DMS 273 treated with DMSO at 0.1 percent for 48 hours (cell line): ENCODE measurements at places on chromosomes 6 and 20.

GRCh38 chr6:155483858-155484257 lies 28.2 kb upstream of the NOX3 start:
- DNase-seq = no peak

GRCh38 chr6:143018955-143019354 lies 41.7 kb upstream of the AIG1 start:
- no peak for DNase-seq

DNA sequence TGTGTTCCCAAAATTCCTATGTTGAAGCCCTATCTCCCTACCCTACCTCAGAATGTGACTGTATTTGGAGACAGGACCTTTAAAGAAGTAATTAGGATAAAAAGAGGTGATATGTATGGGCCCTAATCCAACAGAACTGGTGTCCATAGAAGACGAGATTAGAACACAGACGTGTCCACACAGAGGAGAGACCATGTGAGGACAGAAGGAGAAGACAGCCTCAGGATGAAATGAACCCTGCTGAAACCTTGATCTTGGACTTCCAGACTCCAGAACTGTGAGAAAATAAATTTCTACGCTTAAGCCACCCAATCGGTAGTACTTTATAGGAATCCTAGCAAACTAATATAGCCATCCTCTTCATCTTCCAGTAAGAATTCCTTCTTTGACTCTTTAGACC lies 35.7 kb downstream of the TRAF3IP2 start:
- DNase-seq = no peak

- no peak for DNase-seq
Measured at GRCh38 chr20:40687384-40688128, 1.5 kb downstream of the MAFB start.

GRCh38 chr20:3563548-3564177 lies 92.8 kb downstream of the ATRN start:
- no peak for DNase-seq

DNA sequence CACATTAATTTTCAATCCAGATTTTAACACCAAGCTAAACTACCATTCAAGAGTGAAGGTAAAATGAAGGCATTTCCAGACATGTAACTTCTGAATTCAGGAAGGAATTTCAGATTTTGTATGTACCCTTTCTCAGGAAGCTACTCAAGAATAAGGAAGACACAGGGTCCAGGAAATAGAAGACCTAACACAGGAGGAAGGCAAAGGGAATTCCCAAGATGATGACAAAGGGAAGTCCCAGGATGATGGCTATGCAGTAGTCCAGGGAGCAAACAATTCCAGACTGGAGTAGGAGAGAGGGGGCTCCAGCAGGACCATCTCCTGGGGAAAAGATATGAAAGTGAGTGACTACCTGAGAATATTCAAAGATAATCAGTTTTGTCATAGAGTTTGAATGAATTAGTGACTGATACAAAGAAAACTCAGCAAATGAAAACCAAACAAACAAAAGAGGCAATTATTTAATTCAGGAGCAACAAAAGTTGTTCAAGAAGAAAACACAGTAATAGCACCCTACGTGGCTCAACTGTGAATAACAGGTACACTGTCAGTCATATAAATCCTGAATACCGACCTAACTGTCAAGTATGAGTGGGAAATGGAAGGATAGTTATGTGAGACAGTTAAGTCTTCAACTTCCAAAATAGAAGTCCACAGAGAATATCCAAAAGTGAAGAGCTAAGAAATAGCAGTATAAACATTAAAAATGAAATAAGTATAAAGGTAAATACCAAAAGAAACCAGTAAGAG lies 4.0 kb downstream of the RNF24 start:
- no peak for DNase-seq

DNA sequence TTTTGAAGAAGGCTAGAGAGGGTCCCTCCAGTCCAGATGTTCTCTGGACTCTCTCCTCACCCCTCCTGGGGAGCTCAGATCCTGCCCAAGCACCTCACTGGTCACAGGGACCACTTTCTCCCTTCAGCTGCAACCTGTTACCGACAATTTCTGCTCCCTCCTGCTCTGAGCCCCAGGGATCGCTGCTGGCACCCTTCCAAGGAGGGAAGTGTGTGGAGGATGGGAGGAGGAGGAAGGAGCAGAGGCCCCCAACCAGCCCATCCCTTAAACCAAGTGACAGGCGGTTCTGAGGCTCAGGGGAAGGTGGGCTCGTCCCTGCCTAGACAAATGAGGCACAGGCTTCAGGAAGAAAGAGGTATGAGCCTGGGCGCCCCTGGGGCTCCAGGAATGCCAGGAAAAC lies 13.9 kb downstream of the PMEPA1 start:
- DNase-seq = no peak

DNA sequence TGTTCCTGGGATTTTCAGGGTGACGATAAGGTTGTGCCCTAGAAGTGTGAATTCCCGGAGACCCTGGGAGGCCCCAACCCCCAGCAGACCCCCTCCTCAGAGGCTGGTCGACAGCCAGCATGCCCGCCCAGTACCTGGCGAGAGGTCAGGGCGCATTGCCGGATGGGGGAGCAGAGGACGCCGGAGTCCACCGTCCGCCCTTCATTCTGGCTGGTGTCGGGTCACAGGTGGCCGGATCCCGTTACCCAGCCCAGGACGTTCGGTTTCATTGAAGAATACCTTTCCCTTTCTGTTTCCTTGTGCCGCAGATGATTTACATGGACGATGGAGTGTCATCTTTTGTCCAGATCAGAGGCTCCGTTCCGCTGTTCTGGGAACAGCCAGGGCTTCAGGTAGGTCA lies 61.3 kb downstream of the SYNJ2 start:
- no peak for DNase-seq

DNA sequence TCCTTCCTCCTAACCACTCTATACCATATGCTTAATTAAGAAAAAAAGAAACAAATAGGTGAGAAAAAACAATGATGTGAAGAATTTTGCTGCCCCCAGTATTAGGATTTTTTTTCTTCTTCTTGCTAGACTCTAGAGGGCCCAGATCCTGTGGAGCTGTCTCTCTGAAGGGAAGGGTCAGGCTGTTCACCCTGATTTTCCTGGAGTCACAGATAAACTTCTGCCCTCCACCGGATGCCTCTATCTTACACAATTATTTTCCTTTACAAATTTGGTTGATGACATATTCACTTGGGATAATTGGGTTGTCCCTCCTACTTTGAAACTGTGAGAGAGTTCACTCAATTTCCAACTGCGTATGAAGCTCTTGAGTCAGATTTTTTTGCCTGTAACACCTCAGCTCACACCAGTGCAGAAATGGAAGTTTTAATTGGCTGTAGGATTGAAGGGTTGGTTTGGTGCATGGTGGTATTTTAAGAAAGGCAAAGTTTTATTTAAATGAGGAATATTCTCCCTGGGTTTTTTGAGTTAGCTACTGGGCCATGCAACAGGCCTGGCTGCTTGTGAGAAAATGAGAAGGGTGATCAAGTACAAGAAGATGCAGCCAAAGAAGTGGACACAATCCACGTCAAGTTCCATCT lies 73.7 kb upstream of the ESR1 start:
- DNase-seq = no peak

DNA sequence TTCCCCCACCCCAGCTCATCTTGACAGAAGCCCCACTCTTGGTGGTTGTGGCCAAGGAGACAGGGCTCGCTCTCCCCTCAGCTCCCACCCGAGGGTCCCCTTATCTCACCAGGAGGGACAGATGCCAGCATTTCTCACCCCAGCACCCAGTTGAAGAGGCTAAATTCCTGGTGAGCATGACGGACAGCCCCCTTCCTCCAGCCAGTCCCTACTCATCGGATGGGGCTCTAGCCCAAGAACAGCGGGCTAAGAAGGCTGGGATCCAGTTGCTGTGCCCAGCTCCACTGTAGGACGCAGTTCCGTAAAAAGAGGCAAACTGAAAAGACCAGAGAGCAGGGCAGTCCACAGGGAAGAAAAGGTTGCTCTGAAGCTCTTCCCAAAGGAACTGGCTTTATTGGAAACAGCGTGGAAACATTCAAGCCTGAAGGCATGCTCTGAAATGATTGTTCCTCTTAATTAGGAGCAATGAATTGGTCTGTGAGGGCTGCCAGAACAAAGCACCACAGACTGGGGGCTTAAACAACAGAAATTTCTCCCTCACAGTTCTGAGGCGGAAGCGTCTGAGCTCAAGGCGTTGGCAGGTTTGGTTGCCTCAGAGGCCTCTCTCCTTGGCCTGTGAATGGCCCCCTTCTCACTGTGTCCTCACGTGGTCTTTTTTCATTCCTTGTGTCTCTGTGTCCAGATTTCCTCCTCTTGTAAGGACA lies 17.9 kb upstream of the KIF25 start:
- DNase-seq = no peak

DNA sequence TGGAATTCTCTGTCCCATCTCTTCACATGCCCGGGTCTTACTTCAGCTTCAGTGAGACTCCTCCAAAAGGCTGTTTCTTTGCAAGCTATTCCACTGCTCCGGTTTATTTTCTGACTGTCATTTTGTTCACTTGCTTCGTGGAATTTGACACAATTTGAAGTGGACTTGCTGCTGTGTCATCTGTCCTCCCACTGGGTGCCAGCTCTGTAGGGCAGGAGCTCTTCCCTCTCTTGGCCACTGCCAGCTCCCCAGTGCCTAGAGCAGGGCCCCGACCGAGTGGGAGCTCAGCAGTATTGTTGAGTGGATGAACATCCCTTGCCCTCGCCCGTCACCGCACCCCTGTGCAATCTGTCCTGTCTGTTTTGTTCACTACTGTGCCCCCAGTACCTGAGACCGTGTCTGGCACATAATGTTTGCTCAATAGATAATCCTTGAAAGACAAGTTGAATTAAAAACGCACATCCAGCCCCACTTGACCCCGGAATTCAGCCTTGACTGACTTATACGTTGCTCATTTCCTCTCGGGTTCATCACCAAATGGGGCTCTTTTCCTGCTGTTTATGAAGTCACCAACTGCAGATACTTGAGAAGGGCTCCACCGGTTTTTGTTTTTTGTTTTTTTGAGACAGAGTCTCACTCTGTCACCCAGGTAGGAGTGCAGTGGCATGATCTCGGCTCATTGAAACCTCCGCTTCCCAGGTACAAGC lies 170.3 kb upstream of the KCNG1 start:
- DNase-seq = no peak

GRCh38 chr6:166716910-166717617 lies 90.0 kb upstream of the RPS6KA2 start:
- no peak for DNase-seq

DNA sequence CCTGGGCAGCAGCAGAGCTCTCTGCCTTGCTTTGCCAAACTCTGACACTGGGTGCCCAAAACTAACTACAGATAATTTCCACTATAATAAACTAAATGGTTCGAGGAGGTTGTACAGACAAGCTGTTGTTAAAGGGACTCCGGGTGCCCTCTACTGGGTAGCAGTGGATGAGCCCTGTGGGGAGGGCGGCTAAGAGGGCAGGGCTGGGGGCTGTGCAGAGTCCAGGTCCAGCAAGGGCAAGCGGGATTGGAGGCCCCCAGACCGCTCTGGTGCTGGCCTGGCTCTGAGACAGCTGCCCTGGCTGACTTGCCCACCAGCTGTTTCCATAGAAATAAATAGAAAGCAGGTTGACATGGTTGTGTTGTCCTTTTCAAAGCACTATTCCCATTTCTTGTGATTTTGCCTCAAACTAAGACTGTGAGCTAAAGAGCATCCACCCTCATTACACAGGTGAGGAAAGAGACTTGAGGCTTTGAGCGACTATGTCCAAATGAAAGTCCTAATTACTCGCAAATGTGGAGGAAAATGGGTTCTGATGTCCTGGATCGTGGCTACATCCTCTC lies 167.6 kb upstream of the CST7 start:
- DNase-seq = peak; percentile 61

- DNase-seq = no peak
Measured at GRCh38 chr6:71707059-71707458, 179.3 kb upstream of the RIMS1 start.

- DNase-seq = no peak
Measured at GRCh38 chr20:63774306-63774705, 34.7 kb downstream of the SLC2A4RG start.

DNA sequence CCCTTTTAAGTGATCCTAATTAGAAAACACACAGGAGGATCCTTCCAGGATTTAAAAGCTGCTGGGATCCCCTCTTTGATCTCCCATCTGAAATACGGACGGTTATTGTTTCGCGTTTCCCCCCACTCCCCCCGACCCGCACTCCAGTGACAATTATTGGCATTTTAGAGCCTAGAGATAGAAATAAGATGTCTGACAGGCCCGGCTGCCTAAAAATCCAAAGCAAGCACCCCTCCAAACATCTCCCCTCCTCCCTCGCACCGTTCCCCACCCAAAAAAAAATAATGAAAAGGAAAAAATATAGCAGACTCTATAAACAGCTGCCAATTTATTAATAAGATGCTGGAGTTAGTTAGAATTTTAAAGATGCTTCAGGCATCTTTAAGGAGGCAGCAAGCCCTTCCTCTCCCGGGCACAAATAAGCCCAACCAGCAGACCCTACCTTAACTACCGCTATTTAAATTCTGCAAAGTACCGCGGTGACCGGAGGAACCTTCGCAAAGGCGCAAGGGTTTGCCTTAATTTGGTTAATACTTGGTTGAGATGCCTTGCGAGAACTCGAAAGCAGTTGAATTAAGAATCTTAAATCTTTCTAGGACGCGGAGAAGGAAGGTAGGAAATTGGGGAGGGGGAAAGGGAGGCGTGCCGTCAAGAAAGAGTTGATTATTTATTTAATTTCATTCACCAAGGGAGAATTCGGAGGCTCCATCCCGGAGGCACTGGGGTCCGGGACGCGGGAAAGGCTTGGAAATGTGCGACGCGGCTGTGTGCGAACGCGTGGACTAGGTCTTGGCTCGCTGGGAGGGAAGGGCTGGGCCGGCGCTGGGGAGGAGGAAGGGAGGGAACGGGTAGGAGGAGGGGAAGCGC lies 1.5 kb upstream of the ISM1 start:
- no peak for DNase-seq

GRCh38 chr6:53069427-53069826 lies 4.2 kb downstream of the FBXO9 start:
- DNase-seq = no peak

GRCh38 chr6:113352029-113352801 lies 504.9 kb upstream of the MARCKS start:
- no peak for DNase-seq

GRCh38 chr6:164290101-164290500 lies 875.6 kb downstream of the QKI start:
- no peak for DNase-seq

GRCh38 chr6:106160189-106160588 lies 74.1 kb downstream of the PRDM1 start:
- no peak for DNase-seq

DNA sequence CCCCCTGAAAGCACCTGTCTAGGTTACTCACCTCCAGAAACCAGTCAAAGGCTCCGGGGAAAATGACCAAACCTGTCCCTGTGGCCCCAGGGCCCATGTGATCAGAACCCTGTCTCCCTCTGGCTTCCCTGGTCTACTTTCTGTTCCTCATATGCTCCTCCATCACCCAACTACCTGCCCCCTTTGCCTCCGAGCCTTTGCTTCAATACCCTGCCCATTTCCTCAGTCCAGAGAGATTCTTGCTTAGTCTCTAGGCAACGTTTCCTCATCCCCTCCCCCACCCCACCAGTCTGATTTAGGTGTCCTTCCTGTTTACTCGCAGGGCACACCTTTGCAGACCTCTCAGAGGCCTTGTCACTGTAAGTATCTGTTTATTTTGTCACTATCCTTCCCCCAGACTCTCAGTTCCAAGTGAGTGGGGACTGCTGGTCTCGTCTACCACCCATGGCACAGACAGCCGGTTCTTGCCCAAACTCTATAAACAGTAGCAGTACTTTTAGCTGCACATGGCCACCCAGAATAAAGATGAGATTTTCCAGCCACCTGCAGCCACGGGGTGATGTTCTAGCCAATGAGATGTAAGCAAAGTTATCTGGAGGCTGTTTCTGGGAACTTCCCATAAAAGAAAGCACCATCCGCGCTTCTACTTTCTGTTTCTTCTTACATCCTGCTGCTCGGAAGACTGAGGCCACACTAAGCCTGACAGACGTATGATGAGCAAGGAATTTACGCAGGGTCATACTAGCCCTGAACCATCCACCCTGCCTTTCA lies 13.3 kb downstream of the ELOVL5 start:
- no peak for DNase-seq
